ENCODE measurements at places on chromosomes 1 and 21.

GRCh38 chr1:13514821-13515220 lies 1.0 kb upstream of the LRRC38 start:
- DNase-seq, result no peak

- DNase-seq, result no peak
These were observed 236.6 kb downstream of the GRIK3 start for GRCh38 chr1:36797761-36798160.

- no peak for DNase-seq
These were observed 22.4 kb upstream of the BCAR3 start for GRCh38 chr1:93704052-93704451.

GRCh38 chr1:197413564-197413963 lies 145.5 kb downstream of the CRB1 start:
- no peak for DNase-seq

DNA sequence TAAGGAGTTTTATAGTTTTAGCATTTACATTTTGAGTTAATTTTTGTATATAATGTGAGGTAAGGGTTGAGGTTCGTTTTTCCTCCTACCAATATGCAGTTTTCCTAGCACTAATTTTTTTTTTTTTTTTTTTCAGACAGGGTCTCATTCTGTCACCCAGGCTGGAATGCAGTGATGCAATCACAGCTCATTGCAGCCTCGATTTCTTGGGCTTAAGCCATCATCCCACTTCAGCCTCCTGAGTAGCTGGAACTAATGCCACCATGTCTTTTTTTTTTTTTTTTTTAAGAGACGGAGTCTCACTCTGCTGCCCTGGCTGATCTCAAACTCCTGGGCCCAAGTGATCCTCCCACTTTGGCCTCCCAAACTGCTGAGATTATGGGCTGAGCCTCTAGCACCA lies 2.5 kb upstream of the UBASH3A start:
- no peak for DNase-seq

GRCh38 chr1:220564216-220564615 lies 36.3 kb downstream of the MARK1 start:
- DNase-seq, result no peak

DNA sequence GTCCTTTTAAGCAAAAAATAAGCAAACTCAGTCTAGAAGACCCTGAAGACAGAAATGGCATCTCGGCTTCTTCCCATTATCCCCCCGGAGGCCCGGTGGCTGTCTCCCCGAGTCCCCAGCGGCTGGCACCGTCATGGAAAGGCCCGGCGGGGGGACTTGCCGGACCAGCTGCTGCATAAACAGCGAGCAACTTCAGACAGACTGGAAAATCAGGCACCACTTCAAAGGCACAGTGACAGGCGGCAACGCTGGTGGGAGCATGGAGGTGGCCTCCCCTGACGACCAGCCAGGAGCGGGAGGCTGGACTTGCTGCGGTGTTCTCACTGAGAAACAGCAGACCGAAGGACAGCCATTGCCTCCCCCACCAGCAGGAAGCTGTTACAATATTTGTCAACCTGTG lies 18.4 kb upstream of the C1QA start:
- DNase-seq, result no peak

DNA sequence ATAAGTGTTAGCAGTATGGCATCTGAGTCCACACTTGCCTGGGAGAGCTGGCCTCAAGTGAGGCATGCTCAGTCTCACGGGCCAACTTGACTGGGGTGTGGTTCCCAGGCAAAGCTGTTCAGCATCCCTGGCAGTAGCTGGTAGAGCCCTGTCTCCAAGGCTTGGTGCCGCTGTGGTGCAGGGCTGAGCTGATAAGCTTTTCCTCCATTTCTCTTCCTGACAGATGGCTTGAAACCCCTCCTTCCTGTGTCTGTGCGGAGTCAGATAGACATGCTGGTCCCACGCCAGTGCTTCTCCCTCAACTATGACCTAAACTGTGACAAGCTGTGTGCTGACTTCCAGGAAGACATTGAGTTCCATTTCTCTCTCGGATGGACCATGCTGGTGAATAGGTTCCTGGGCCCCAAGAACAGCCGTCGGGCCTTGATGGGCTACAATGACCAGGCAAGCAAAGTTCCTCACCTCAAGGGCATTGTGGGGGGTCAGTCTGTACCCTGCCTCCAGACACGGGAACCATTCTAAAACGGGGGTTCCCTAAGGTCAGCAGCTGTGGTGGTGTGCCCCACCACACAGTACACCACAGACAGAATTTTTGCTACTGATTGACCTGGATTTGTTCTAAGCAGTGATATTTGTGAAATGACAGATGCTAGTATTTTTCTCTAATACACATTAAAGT lies 13.7 kb upstream of the MIIP start:
- DNase-seq, result no peak

DNA sequence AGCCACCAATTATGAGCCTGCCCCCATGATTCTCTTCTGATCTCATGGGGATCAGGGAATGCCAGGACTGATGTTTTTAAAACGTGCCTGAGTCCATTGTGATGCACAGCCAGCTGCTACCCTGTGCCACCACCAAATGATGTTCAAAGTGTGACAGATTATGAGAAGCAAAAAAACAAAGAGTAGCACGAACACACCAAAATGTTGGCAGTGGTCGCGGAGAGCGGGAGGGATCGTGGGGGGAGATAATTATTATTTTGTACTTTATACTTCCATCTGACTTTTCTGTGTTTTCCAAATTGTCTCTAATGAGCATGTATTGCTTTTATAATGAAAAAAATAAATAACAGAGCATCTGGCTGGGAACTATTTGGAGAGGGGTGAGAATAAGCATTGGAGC lies 50.5 kb downstream of the EPHB2 start:
- no peak for DNase-seq

DNA sequence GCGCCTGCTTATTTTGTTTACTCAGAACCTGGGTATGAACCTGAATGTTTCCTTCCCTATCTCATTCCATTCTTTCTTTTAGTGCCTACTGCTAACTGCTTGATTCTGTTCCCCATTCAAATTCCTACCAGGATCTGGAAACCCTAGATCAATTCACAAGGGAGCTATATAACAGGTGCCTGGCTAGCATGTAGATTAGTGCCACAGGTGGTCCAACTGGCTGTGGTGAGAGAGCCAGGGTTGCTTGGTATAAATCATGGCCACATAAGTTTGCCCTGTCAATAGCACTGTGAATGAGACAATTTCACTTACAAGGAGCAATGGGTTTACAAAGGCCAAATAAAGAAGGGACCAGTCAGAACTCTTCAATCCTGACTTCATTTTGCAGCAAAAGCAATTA lies 6.6 kb upstream of the PRPF38B start:
- no peak for DNase-seq

DNA sequence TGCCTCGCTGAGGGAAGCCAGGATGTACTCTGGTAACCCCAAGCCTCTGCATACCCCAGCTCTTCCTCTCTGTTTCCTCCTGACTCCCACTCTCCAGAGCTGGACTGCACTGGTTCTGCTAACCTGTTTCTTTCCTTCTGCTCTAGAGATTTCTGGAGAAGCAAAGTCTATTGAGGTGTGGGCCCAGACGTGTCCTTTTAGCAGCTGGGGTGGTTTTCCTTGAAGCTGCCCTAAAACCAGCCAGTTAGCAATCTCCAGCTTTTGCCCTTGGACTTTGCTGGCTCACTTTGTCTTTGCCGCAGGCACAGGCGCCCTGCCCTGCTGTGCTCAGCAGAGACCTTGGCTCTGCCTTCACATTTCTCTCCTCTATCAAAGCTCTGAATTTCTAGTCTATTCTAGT lies 171.8 kb upstream of the IVNS1ABP start:
- DNase-seq, result no peak

DNA sequence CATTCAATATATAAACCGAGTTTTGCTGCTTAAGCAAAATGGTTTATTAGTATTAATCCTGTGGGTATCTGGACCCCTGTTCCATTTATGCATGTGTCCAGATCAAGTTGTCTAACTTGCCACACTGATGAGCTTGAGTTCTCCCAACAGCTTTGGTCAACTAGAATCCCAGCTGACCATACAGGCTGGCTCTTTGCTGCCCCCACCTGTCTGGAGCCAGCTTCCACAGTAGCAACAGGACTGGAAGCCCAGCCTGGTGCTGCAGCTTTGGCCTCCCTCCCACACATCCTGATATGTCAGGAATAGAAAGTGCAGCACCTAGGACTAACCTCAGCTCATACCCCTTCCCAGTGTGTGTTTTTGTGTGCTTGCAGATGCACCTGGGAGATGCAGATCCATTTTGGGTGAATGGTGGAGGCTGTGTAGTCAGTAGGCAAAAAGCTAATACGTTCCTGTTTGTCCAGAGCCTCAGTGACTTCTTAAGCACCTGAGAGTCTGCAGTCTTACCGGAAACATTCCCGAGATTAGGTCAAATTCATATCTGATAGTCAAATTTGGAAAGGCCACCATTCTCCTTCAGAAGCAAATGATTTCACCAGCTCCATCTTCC lies 40.9 kb upstream of the BEND5 start:
- DNase-seq, result peak; percentile 3

- DNase-seq, result no peak
These were observed 63.6 kb downstream of the CAMTA1 start for GRCh38 chr1:6848816-6849215.
